ENCODE measurements at places on chromosomes 7 and 10.
A peak's percentile ranks its signal among the peaks of the same experiment; 100 is the strongest.

DNA sequence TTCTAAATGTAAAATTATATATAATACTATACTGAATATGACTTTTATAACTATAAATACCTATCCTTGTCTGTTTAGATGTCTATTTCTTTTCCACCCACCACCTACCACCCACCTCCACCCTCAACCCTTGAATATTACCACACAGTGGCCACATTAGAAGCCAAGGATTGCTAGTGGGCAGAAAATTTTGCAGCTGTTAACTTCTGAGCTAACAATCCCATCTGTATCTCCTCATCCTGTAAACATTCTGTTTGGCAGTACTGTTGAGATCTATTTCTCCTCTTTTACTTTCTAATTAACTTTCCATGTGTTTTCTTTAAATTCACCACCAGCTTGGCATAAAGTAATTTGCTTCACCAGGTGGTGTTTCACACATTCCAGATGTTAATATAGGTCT lies 281.1 kb upstream of the BMPER start:
- DNase-seq: no peak

DNA sequence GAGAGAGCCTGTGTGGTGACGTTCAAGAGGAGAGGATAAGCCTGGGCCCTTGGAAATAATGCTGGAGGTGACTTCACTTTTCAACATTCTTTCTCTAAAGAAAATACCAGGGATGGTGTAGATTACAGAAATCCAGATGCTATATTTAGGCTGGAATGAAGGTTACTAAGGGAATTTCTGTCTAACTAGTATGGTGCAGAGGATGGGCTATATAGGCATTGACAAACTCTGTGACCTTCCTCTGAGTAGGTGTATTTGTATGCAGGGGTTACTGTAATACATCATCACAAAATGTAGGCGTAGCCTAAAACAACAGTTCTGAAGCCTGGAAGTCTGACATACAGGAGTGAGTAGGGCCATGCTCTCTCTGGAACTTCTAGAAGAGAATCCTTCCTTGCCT lies 155.3 kb upstream of the INHBA start:
- DNase-seq: no peak

GRCh38 chr7:832167-832967 lies at the start of gene SUN1:
Gene SUN1 (plus strand): TSS chr7:832476. CDS start chr7:832525, 49 bp downstream.
- peak; percentile 46 for DNase-seq

- DNase-seq: no peak
Measured at GRCh38 chr10:26314265-26315013, 97.9 kb downstream of the GAD2 start.

GRCh38 chr7:70415179-70415972 lies 716.6 kb upstream of the GALNT17 start:
- no peak for DNase-seq

GRCh38 chr7:13851736-13852135 lies 137.7 kb downstream of the ETV1 start:
- no peak for DNase-seq

All from stimulated activated CD8-positive, alpha-beta memory T cell treated with anti-CD3 and anti-CD28 coated beads, Interleukin-4, amount 100 ng/mL, for 1 hour (primary cell).